Smooth muscle cell of trachea (primary cell): ENCODE measurements at places on chromosomes 1 and 21. TPM values are rescaled to one million over a fixed set of nuclear protein-coding genes. Genes with fewer than 3 reads are reported as not detected.

The CFHR3 gene
- total RNA-seq = not detected in 2 replicates

The FGR gene
- total RNA-seq = 0.17 and 0.29 TPM in 2 replicates

The WLS gene
- total RNA-seq = 164 and 195 TPM in 2 replicates

The CFHR5 gene
- not detected in 2 replicates for total RNA-seq

The ALDH4A1 gene
- 16.0 and 28.0 TPM in 2 replicates for total RNA-seq

The GJB3 gene
- total RNA-seq = not detected in 2 replicates
